ENCODE measurements at places on chromosomes 12 and 14. TPM values are rescaled to one million over a fixed set of nuclear protein-coding genes. Genes with fewer than 3 reads are reported as not detected.
A peak's percentile ranks its signal among the peaks of the same experiment; 100 is the strongest.

DNA sequence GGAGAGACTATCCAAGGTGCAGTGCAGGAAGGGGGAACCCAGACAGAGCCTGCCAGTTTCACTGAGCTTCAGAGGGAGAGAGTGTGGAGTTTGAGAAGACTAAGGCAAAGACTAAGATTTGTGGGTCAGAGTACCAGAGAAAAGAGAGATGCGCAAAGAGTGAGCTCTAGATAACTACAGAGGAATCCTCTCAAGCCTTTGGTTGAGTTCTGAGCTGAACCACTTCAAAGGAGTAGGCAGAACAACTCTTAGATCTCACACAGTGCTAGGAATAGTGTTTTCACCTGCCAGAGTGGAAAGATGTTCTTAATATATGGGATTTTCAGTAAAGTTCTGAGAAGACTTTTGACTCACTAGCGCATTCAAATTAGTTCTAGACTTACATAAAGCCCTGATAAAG lies 10.7 kb upstream of the M6PR start:
- no peak overlapping the region for H3K27ac ChIP-seq
- no peak for DNase-seq
- no peaks in the 10 kb centered on the region for H3K4me1 ChIP-seq

- H3K4me3 ChIP-seq = peak overlapping the region; percentile 92
- peaks cover 19% of the 10 kb centered on the region for H3K4me1 ChIP-seq
- peaks cover 31% of the 10 kb centered on the region for H3K36me3 ChIP-seq
Observed at GRCh38 chr14:103561381-103562178, 877 bp downstream of the BAG5 start.

DNA sequence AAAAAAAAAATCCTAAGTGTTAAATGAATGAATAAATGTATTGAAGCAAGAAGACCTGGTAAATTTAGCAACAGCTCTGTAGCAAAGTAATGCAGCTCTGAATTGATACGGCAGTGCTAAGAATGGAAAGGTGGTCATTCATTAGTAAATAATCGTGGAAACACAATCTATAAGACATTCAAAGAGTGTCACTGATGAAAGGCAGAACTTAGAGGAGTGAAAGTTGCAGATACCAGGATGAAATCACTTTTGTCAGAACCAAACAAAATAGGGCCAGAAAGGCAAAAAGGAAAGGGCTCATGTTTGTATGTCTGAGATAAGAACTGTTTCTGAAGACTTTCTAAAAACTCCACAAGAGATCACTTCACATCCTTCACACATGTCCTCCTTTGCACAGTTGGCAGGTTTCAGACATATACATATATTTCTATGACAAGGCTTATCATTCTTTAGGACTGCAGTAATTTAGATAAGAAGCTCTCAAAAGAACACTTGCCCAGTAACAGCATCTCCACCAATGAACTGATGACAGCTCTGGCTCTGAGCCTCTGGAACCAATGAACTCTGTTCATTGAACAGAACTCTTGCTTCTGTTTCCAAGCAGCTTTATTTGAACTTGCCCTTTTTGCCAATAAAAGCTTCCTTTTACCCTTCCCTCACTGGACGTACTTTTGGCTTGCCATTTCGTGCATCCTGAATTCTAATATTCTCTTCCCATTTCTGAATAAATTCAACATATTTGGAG lies 4.2 kb upstream of the LRR1 start:
- H3K36me3 ChIP-seq = no peaks in the 10 kb centered on the region
- peaks cover 2% of the 10 kb centered on the region for H3K4me1 ChIP-seq
- H3K27me3 ChIP-seq = no peaks in the 10 kb centered on the region
- DNase-seq = no peak
- H3K4me3 ChIP-seq = no peak overlapping the region

DNA sequence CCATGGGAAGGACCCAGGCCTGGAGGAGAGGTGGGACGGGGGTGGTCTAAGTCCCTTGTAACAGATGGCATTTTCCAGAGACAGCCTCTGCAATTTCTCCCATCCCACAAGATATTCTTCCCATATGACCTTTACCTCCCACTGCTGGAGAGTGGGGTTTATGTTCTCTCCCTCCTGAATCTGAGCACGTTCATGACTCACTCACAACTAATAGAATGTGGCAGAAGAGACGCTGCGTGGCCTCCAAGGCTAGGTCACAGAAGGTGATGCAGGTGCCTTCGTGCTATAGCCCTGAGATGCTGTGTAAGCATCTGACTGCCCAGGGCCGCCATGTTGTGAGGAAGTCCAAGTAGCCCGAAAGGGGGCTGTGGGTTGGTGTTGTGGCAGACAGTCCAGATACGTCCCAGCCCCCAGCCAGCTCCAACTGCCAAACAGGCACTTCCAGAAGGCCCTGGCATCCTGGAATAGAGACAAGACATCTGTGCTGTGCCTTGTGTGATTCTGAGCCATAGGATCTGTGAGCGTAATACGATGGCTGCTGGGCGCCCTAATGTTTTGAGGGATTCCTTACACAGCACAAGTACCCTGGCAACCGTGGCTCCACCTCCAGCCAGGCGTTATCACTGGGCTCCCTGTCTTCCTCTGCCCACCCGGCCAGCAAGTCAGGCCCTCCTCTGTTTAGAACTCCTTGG lies 56.1 kb upstream of the NCOR2 start:
- no peak overlapping the region for H3K4me3 ChIP-seq
- no peaks in the 10 kb centered on the region for H3K27me3 ChIP-seq
- H3K27ac ChIP-seq = no peak overlapping the region
- DNase-seq = no peak
- no peaks in the 10 kb centered on the region for H3K36me3 ChIP-seq
- peaks cover 7% of the 10 kb centered on the region for H3K4me1 ChIP-seq

DNA sequence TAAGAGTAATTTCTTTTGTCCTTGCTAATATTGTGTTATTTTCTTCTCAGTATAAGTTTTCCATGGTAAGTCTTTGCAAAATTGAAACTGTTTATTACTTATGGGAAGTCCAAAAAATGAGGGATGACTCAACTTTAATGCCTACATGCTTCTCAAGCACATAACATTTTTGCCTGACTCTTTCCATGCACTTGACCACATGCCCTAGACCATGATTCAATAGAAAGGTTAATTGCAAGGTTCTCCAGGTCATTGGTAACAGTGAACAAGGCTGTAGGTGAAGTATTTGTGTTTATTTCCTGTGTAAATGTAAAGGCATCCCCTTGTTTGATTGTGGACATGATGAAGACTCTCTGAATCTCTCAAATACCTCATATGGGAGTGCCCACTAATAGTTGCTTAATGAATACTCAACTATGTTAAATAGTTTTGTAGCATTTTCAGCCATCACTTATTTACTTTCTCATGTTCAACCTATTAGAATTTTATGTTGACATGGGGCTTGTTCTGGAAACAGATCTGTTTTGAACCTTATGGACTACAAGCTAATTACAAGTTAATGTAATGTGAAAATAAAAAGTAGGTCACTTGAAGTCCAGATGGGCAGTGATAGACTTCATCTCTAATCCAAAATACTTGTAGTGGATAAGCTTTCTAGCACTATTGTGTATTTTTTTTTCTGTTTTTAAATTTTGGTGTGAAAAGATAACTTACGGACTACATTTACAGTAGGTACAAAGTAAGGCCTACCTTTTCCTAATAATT lies 131.7 kb downstream of the TMTC2 start:
- DNase-seq = no peak
- no peaks in the 10 kb centered on the region for H3K27me3 ChIP-seq
- no peak overlapping the region for H3K4me3 ChIP-seq
- H3K27ac ChIP-seq = no peak overlapping the region
- no peaks in the 10 kb centered on the region for H3K4me1 ChIP-seq

- no peaks in the 10 kb centered on the region for H3K27me3 ChIP-seq
- peak; percentile 23 for DNase-seq
- no peaks in the 10 kb centered on the region for H3K36me3 ChIP-seq
- H3K4me1 ChIP-seq = peaks cover 21% of the 10 kb centered on the region
- peak overlapping the region; percentile 35 for H3K27ac ChIP-seq
Observed at GRCh38 chr12:116123451-116124258, 153.8 kb downstream of the MED13L start.

DNA sequence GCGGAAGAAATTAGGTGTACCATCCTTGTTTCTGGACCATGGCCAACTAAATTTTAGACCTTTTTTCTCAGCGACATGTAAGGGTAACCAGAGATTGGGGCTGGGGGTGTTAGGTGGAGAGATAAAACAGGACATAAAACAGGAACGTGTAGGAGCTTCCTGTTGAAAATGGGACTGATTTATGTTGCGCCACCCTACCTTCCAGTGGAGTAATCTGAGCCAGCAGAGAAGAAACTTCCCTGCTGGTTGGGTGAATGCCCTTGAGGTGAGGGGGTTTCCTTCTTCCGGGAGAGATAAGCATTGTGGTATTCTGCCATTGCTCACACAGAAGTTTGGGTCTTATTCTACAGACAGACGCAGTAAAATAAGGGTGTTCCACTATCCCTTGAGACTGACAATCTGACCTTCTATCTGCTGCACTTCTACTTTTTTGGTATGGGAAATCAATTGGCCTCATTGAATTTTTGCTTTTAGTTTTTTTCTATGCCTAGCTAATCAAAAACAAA lies 417.6 kb downstream of the PCNX1 start:
- no peak overlapping the region for H3K4me3 ChIP-seq
- no peak overlapping the region for H3K27ac ChIP-seq
- H3K4me1 ChIP-seq = peaks cover 22% of the 10 kb centered on the region

DNA sequence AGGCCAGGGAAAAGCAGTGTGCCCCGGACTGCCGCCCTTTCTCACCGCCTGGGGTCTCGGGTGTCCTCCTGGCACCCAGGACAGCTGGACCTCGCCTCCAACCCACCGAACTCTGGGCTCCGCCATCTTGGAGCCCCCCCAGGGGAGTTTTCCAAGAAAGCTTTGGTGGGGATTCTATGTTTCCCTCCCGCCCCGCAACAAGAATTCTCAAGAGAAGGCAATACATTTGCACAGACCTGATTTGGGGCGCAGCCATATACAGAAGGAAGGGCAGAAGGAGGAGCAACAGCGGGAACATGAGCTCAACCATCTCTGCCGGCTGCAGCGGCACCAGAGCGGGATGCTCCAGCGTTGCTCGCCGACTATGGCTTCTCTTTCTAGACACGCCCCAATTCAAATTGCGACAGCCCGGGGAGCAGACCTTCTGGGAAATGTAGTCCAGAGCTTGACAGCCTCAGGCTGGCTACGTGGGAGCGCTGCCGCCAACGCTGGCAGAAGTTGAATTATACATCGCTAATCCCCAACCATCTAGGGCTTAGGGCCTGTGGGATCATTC lies at the start of gene RDH11:
RDH11 (minus strand) TSS at position 371 of the 556 bp plus-strand sequence; CDS start at position 310, 61 bp downstream.
- peak; percentile 85 for DNase-seq
- peaks cover 6% of the 10 kb centered on the region for H3K4me1 ChIP-seq
- peak within 1 kb of the TSS; percentile 87 for H3K27ac ChIP-seq
- H3K4me3 ChIP-seq = peak within 1 kb of the TSS; percentile 100

DNA sequence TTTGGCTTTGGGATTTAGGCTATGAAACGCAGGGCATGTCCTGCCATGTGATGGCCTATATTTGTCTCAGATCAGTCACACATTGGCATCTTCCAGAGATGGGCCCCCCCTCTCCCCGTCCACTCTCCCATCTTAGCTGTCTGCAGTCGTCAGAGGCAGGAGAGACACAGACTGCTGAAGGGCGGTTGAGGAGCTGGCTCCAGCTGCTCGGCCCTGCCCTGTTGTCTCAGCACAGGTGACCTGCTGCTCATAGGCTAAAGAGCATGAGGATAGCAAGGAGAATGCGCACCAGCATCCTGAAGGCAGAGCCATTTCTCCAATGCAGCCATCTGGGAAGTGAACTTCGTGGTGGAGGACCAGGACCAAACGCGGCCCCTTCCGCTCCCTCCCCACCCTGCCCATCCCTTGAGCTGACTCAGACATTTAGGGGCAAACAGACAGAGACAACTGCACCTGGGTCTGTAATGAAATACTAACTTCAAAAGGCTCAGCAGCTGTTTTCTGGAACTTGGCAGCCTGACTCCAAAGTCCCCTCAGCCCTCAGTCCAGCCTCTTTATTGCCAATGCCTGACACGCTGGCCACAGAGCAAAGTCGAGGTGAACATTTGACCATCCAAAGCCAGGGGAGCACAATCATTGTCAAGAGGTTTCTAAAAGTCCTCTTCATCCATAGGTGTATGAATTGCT lies 22.3 kb downstream of the FZD10 start:
- no peak overlapping the region for H3K27ac ChIP-seq
- no peaks in the 10 kb centered on the region for H3K4me1 ChIP-seq
- no peak overlapping the region for H3K4me3 ChIP-seq
- DNase-seq = no peak

DNA sequence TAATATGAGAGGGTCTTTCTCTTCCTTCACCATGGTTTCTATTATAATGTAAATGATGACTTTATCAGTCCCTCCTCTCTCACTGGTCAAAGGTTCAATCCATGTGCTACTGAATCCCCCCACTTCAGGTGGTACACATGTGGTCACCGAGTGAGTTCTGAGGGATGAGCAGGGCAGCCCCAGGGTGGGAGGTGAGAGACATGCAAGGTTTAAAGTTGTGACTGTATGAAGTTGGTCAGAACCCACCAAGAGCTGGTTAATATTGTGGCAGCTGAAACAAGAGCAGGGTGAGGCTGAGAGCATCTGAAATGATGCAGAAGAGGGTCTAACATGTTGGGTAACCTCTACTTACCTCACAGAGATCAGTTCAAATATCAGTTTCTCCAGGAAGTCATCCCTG lies 444.7 kb upstream of the FBXO33 start:
- H3K27ac ChIP-seq = no peak overlapping the region
- DNase-seq = no peak
- H3K36me3 ChIP-seq = no peaks in the 10 kb centered on the region

CCDC196 gene
- not detected for polyA plus RNA-seq

GDF11 gene
- 9.4 TPM for polyA plus RNA-seq

DNA sequence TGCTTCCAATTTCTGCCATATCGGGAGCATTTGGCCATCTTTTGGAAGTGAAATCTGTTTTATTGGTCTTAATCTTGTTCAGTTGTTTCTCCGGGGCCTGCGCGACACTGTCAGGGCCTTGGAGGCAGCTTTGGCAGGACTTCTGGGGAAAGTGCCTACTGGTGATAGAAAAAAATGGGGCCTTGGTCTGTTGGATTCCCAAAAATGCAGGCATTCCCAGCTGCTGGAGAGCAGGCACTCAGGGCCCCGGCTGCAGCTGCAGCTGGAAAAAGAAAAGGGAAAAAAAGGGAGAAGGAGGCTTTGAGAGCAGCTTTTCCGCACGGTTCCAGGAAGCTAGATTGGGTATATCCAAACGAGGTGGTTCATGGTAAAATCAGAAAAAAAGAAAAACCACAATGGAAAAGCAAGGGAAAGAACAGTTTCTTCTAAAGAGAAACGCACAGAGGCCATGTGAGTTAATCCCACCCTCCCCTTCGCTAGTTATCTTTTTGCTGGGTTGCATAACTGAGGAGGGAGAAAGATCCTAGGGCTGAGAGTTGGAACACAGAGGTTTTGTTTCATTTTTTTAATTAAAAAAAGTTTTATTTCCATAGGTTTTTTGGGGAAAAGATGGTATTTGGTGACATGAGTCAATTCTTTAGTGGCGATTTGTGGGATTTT lies 134.7 kb upstream of the RFLNA start:
- no peaks in the 10 kb centered on the region for H3K27me3 ChIP-seq
- H3K4me1 ChIP-seq = no peaks in the 10 kb centered on the region
- no peaks in the 10 kb centered on the region for H3K36me3 ChIP-seq
- H3K27ac ChIP-seq = no peak overlapping the region
- no peak for DNase-seq

OVCH1 gene
- not detected for polyA plus RNA-seq

All from SK-N-SH (cell line).